ENCODE measurements at places on chromosomes 7 and 10. TPM values are rescaled to one million over a fixed set of nuclear protein-coding genes. Genes with fewer than 3 reads are reported as not detected.

The TLX1 gene
- not detected for total RNA-seq

The CHRM2 gene
- not detected for total RNA-seq

GRCh38 chr10:31100115-31100601, 68.5 kb upstream of the ZNF438 start:
- no peak for DNase-seq

GRCh38 chr10:113477451-113477850, 75.4 kb upstream of the HABP2 start:
- no peak for DNase-seq

GRCh38 chr10:73887294-73888039, 13.1 kb upstream of the CAMK2G start:
- DNase-seq, result peak; percentile 87

DNA sequence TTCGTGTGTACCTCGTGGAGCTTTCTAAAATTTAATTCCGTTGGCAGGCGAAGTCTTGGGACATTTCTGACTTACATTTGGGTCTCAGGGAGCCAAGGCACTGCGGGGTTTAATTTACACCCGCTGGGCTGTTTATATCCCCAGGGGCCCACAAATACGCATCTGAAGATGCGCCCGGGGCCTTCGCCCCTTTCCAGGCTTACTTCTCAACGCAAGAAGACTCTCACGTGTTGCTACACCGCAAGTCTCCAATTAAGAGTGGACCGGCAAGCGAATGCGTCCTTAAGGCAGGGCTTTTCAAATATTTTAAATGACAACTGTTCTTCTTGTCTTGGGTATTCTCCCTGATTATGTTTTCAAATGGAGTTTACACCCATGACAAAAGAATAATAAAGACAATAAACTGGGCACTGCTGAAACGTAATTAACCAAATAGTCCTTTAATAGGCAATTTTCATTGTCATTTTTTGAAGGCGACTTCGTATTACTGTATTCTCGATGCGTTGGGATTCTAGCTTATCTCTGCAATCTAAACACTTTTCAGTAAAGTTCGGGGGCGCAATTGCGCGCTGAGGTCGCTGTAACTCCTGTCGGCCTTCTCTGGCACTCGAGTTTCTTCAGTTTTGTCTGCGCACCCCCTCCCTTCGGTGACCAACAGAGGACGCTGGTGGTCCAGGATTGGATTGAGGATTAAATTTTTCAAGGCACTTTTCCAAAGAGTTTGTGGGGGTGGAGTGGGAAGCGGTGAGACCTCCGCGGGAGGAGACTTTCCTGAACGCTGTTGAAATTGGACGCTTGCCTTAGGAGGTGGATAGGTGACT, 837 bp upstream of the IGFBP3 start:
- DNase-seq, result no peak

DNA sequence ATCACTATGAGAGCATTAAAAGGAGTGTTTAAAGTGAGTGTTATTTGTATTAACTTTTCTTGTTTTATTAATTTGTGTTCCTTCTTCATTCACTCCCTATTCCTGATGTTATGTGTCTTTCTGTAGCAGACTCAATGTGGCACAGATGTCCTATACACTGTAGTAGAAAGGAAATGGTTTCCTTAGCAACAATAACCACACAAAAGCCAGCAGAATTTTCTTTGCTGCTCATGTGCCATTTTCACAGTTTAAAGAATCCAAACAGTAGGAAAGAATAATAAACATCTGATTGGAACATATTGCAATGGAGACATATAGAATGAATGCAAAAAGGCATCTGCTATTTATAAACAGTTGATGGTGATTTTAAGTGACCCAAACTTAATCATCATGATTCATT, 763.6 kb downstream of the PHTF2 start:
- DNase-seq, result no peak
